CD4-positive, alpha-beta T cell treated with Interferon gamma for 1 hour (primary cell): ENCODE measurements at places on chromosomes 6 and 20.
A peak's percentile ranks its signal among the peaks of the same experiment; 100 is the strongest.

- DNase-seq = peak; percentile 60
Measured at GRCh38 chr6:44000164-44000842, 126.9 kb downstream of the MRPL14 start.

DNA sequence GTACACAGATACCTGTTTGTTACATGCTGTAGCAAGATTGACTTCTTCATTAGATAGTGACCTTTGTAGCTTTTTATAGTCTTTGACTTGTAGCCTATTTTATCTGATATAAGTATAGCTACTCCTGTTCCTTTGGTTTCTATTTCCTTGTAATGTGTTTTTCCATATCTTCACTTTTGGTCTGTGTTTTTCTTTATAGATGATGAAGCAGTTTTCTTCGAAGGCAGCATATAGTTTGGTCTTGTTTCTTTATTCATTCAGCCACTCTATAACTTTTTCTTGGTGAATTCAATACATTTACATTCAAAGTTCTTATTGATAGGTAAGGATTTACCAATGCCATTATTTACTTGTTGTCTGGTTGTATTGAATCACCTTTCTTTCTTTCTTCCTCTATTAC, 1357.3 kb upstream of the EYS start:
- DNase-seq = no peak

GRCh38 chr6:108453601-108454185, 107.0 kb upstream of the FOXO3 start:
- DNase-seq = no peak

GRCh38 chr6:168390749-168391420, 50.1 kb upstream of the SMOC2 start:
- DNase-seq = no peak

DNA sequence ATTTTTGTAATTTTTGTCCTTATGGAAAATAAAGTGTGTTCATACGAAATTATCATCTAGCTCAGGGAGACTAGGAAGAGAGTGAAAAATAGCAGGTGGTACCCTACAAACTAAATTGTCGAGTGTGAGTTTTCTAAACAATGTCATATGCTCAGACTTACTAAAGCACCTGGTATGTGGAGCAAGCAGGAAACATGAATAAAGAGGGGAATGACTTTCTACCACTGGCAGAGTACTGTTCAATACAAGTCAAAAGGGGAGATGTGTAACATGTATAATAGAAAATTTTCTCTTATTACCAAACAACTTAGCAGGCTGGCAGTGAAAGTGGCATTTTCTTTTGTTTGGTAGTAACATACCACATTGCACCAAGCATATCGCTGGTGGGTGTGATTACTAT, 36.1 kb downstream of the CTNNBL1 start:
- no peak for DNase-seq

- no peak for DNase-seq
Measured at GRCh38 chr6:144063246-144063743, 32.1 kb downstream of the SF3B5 start.

GRCh38 chr20:50041246-50041873, 58.6 kb downstream of the SNAI1 start:
- DNase-seq = peak; percentile 45

DNA sequence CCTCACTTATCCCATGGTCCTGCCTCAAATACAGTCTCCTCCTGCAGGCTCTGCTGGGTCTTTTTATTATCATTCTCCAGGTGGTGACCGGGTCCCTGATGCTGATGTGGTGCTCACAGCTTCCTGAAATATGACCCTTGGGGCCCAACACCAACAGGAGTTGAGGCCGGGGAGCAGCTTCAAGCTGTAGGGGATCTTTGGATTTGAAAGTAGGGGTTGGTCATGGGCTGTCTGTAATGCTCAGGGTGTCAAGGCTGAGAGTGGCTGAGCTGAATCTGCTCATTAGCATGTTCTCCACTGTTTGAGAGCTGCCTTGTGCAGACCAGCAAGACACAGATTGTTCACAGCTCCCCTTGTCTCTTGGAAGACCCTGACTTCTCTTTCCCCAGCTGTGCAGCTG, 35.5 kb downstream of the HLA-F start:
- no peak for DNase-seq

DNA sequence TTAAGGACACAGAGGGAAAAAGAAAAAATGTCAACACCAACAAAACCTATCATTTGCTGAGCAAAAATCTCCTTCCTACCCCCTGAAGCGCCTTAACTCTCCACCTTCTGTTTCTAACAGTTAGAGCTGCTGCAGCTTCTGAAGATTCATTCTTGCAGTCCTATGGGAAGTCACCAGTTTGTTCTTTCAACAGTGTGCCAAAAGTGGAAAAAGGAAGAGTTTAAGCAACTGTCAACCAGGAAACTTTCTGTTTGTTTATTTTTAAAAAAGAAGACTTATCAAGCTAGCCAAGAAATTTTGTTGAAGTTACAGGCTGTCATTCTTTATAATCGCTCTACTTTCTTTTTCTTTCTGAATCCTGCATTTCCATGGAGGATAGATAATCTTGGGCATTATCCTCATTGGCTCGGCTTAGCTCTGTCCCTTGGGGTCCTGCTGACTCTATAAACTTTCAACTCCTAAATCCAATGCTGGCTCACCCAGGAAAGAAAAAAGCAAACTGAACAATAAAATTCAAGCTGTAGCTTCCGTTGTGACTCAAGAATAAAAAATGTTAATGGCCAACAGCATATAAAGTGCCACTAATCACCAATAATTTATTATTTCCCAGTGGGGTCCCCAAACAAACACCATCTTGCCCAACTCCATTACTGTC, 172.8 kb upstream of the CITED2 start:
- no peak for DNase-seq

DNA sequence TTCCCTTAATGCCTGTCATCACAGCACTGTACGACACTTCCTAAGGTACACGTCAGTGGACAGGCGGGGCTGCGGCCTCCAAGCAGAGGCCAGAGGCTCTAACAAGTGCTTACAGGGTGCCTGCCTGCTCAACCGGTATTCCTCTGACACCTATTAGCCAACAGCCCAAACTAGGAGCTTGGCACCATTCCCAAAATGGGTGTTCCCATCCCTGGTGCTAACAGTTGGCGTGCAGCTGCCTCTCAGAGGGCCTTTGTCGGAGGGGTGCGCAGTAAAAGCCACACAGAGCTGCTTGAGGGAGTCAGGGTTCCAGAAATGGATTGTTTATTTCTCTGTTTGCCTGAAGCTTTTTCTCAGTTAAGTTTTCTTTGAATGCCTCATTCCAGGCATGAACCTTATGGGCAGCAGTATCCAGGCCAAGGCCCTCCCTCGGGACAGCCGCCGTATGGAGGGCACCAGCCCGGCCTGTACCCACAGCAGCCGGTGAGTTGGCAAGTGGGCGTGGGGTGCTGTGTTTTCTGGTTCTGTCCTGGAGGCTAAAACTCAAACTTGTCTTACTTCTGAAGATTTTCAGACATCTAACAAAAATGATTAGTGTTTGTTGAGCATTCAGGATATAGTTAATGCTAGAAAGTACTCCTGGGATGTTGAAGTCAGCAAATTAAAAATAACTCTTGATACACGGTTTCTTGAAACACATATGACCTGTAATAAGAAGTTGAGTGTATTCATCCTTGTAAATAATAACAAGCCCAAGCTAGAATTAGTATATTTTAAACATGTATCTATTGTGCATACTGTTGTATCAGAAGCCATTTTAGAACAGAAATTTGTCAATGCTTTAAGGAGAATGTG, 124.7 kb downstream of the TMEM242 start:
- no peak for DNase-seq

DNA sequence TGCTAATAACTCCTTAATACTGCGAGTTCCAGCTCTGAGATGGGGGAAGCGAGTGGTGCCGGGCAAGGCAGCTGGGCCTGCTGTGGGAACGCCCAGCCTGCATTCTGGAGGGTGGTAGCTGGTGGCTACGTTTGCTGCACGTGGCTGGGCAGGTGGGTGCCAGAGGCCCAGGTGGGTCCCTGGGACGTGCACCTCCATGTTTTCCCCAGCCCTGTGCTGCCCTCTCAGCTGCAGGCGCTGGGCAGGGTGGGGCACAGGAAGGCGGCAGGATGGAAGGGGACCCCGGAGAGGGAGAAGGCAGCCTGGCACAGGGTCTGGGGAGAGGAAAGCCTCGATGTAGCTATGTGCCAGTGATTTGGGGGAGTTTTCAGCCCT, 388.8 kb downstream of the CDH4 start:
- DNase-seq = no peak

DNA sequence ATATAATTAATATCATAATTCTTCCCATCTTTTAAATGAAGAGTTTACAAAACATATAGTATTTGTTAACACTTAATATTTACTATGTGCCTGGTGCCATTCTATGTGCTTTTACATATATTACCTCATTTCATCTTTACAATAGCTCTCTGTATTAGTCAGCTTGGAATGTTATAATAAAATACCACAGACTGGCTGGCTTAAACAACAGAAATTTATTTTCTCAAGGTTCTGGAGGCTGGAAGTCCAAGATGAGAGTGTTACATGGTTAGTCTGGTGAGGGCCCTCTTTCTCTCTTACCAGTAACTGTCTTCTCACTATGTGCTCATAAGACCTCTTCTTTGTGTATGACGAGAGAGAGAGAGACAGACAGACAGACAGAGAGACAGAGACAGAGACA, 110.2 kb downstream of the NKAIN2 start:
- DNase-seq = no peak
